ENCODE measurements at places on chromosomes 13 and 19.

DNA sequence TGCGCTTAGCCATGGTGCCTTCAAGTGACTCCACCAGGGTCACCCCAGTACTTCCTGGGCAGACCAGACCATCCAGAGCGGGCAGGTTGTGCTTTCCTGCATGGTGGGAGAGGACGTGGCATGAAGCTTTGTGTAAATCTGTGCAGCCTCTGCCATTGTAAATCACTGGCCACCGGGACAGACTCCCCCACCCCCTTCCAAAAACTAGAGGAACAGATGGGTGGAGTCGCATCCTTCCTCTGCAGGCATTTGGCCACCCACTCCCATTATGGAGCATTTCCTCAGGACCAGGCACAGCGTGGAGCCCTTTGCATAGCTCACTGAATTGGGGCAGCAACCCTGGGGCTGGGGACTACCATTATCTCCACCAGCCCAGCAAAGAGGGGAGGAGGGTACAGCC, 8.2 kb downstream of the BCKDHA start:
- H3K27me3 ChIP-seq: no peaks in the 10 kb centered on the region
- no peak overlapping the region for H3K4me3 ChIP-seq
- no peak overlapping the region for H3K27ac ChIP-seq

- no peak overlapping the region for H3K27ac ChIP-seq
- no peak for DNase-seq
- H3K4me1 ChIP-seq: no peaks in the 10 kb centered on the region
- H3K4me3 ChIP-seq: no peak overlapping the region
- H3K36me3 ChIP-seq: peaks cover 7% of the 10 kb centered on the region
Observed at GRCh38 chr13:95865080-95865615, 188.1 kb downstream of the UGGT2 start.

- no peak for DNase-seq
- H3K36me3 ChIP-seq: no peaks in the 10 kb centered on the region
- no peak overlapping the region for H3K27ac ChIP-seq
- H3K4me1 ChIP-seq: no peaks in the 10 kb centered on the region
Observed at GRCh38 chr13:36608474-36608873, 65.3 kb upstream of the SERTM1 start.

GRCh38 chr19:33641261-33641660, 19.5 kb downstream of the CHST8 start:
- H3K36me3 ChIP-seq: no peaks in the 10 kb centered on the region
- H3K27me3 ChIP-seq: no peaks in the 10 kb centered on the region
- no peaks in the 10 kb centered on the region for H3K4me1 ChIP-seq
- no peak overlapping the region for H3K27ac ChIP-seq

GRCh38 chr19:51386882-51387520, 773 bp downstream of the LIM2 start:
- no peaks in the 10 kb centered on the region for H3K4me1 ChIP-seq
- DNase-seq: no peak
- H3K27ac ChIP-seq: no peak overlapping the region
- H3K36me3 ChIP-seq: no peaks in the 10 kb centered on the region
- no peaks in the 10 kb centered on the region for H3K27me3 ChIP-seq

DNA sequence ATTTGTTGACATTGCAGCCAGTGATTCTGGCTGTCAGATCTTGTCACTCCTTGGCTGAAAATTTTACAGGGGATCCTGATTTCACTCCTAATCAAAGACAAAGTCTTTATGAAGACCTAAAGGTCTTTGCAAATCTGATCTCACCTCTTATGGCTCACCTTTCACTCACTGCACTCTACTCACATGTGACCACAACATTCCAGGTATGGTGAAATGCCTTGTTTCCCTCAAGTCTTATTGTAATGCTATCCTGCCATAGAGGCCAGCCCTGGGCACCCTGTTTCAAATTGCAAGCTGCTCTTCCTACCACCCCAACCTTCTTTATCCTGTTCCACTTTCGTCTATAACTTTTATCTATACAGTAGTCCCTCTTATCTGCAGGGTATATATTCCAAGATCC, 200.1 kb downstream of the NDFIP2 start:
- H3K4me3 ChIP-seq: no peak overlapping the region
- H3K27ac ChIP-seq: peak overlapping the region; percentile 3
- H3K36me3 ChIP-seq: no peaks in the 10 kb centered on the region
- peaks cover 19% of the 10 kb centered on the region for H3K4me1 ChIP-seq
- DNase-seq: no peak

DNA sequence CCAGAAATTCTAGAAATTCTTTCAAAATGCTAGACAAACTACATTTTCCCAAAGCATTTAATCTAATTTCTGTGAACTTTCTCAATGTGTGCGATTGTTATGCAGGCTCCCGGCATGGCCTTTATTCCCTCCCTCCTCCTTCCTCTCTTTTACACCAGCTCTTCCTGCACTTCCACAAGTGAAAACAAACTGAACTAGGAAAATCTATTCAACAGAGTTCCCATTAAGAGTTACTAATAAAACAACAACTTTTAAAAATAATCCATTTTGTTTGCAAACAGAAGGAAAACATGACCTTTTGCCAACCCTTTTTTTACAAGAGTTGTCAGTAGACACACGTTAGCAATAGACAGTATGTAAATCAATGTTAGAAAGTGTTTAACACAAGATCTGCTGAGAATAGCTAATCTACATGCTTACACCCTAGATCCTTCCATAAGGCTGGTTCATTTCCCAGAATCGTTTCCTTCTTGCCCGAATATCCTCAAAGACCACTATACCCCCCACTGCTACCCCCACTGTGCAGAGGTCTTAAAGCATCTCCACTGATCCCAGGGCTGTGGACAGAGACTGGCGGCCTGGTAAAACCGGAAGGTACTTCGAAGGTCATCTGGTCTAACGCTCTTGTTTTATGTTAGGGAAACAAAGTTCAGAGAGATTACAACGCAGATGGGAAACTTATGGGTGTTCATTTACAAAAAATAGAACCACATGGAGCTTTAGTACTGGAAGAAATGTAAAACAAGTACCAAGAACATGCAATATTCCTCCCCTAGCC, 98.0 kb downstream of the FOXO1 start:
- H3K4me1 ChIP-seq: peaks cover 7% of the 10 kb centered on the region
- no peak for DNase-seq
- peaks cover 21% of the 10 kb centered on the region for H3K36me3 ChIP-seq
- no peak overlapping the region for H3K27ac ChIP-seq
- no peak overlapping the region for H3K4me3 ChIP-seq
- no peaks in the 10 kb centered on the region for H3K27me3 ChIP-seq

DNA sequence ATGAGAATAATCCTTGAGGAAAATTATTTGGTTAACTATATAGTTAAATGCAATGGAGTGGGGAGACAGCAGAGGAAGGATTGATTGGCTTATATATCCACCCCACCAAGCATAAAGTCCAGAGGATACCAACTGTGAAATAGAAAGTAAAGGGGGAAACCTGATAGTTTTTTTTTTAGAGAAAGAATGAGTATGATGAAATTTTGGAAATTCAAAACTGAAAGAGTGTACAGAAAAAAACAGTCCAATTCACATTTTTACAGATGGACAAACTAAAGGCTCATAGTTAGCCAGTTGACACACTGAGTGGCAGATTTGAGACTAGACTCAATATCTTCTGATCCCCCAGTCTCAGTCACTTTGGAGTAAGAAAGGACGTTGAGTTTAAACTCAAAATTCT, 51.1 kb downstream of the FNDC3A start:
- H3K36me3 ChIP-seq: peaks cover 2% of the 10 kb centered on the region
- H3K27ac ChIP-seq: no peak overlapping the region
- H3K4me1 ChIP-seq: no peaks in the 10 kb centered on the region
- no peak for DNase-seq

GRCh38 chr13:44293908-44294735, 79.5 kb upstream of the SERP2 start:
- no peak overlapping the region for H3K27ac ChIP-seq
- no peaks in the 10 kb centered on the region for H3K4me1 ChIP-seq
- H3K36me3 ChIP-seq: no peaks in the 10 kb centered on the region
- H3K27me3 ChIP-seq: no peaks in the 10 kb centered on the region
- no peak overlapping the region for H3K4me3 ChIP-seq

GRCh38 chr13:32310134-32310706, 4.9 kb downstream of the ZAR1L start:
- H3K4me1 ChIP-seq: peaks cover 9% of the 10 kb centered on the region
- DNase-seq: peak; percentile 30
- H3K27me3 ChIP-seq: no peaks in the 10 kb centered on the region
- no peaks in the 10 kb centered on the region for H3K36me3 ChIP-seq

DNA sequence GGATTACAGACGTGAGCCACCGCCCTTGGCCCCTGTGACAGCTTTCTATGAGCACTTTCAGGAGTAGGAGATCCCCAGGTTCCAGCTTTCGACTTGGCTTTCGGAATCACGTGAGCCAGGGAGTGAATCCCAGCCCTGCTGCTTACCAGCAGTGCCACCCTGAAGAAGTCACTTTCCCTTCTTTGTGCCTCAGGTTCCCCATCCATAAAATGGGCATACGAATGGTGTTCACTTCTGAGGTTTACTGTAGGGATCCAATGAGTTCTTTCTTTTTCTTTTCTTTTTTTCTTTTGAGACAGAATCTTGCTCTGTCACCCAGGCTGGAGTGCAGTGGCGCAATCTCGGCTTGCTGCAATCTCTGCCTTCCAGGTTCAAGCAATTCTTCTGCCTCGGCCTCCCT, 4.3 kb upstream of the HOMER3 start:
- H3K4me3 ChIP-seq: no peak overlapping the region
- H3K27ac ChIP-seq: no peak overlapping the region

DNA sequence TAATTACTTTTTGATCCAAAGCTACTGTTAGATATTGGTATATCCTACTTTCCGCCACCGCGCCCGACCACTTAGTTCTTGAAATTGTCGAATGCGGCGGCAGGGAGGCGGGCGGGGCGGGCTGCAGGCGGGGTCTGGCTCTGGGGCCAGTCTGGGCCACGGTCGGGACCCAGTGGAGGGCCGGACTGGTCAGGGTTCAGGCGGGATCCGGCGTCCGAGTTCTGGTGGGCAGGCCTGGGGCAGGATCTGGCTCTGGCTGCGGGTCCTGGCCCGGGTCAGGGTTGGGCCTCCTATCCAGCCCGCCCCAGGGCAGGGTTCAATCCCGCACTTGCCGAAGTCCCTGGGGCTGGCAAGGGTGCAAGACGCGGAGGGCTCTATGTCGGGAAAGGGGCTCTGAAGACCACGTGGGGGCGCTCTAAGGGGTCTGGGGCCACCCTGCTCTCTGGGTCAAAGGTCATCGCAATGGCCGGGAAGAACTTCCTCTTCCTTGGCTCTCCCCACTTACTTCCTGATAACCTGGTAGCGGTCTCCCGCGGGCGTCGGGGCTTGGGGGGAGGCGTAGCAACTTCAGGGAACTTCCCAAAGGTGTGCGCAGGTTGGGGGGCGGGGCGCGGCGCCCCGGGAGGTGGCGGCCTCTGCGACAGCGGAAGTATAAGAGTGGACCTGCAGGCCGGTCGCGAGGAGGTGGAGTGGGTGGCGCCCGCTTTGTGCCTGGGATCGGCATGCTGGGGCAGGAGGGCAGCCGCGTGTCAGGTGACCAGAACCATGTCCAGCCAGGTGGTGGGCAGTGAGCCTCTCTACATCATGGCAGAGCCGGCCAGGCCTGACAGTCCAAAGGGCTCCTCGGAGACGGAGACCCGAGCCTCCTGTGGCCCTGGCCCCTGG, 83.4 kb downstream of the MRPL57 start:
- no peak overlapping the region for H3K4me3 ChIP-seq
- peaks cover 3% of the 10 kb centered on the region for H3K27me3 ChIP-seq
- no peak overlapping the region for H3K27ac ChIP-seq
- H3K36me3 ChIP-seq: no peaks in the 10 kb centered on the region
- no peak for DNase-seq

- no peaks in the 10 kb centered on the region for H3K27me3 ChIP-seq
- 0 out of 2 replicates have a peak, but pooled peaks cover 4% of the 10 kb centered on the region for H3K36me3 ChIP-seq
- H3K4me3 ChIP-seq: no peak overlapping the region
- peaks cover 9% of the 10 kb centered on the region for H3K4me1 ChIP-seq
Observed at GRCh38 chr13:21453387-21454081, 5.6 kb downstream of the ZDHHC20 start.

- H3K36me3 ChIP-seq: peaks cover 60% of the 10 kb centered on the region
- H3K4me3 ChIP-seq: no peak overlapping the region
- DNase-seq: no peak
- H3K27ac ChIP-seq: no peak overlapping the region
- H3K27me3 ChIP-seq: no peaks in the 10 kb centered on the region
Observed at GRCh38 chr19:52664461-52664860, 26.3 kb upstream of the ZNF83 start.

GRCh38 chr19:14383661-14384555, 2.7 kb downstream of the ADGRE5 start:
- no peaks in the 10 kb centered on the region for H3K36me3 ChIP-seq
- no peaks in the 10 kb centered on the region for H3K27me3 ChIP-seq
- peak; percentile 54 for DNase-seq
- H3K27ac ChIP-seq: peak overlapping the region; percentile 8
- no peak overlapping the region for H3K4me3 ChIP-seq

DNA sequence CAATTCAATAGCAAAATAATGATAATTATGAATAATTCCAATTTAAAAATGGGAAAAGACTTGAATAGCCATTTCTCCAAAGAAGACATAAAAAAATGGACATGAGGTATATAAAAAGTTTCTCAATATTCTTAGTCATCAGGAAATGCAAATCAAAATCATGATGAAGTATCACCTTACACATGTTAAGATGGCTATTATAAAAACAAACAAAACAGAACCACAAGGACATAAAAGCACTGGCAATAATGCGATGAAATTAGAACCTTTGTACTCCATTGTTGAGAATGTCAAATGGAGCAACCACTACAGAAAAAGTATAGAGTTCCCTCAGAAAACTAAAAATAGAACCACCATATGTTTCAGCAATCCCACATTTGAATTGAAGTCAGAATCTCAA, 1186.1 kb downstream of the SLITRK5 start:
- no peak overlapping the region for H3K27ac ChIP-seq
- no peak for DNase-seq
- H3K27me3 ChIP-seq: no peaks in the 10 kb centered on the region
- H3K36me3 ChIP-seq: no peaks in the 10 kb centered on the region

- H3K27ac ChIP-seq: no peak overlapping the region
- H3K27me3 ChIP-seq: no peaks in the 10 kb centered on the region
- H3K36me3 ChIP-seq: no peaks in the 10 kb centered on the region
- H3K4me3 ChIP-seq: no peak overlapping the region
Observed at GRCh38 chr19:42420055-42420544, 7.1 kb downstream of the LIPE start.

GRCh38 chr13:54183166-54183565, 1154.6 kb downstream of the OLFM4 start:
- no peaks in the 10 kb centered on the region for H3K4me1 ChIP-seq
- no peaks in the 10 kb centered on the region for H3K27me3 ChIP-seq
- no peak overlapping the region for H3K27ac ChIP-seq
- no peak overlapping the region for H3K4me3 ChIP-seq

DNA sequence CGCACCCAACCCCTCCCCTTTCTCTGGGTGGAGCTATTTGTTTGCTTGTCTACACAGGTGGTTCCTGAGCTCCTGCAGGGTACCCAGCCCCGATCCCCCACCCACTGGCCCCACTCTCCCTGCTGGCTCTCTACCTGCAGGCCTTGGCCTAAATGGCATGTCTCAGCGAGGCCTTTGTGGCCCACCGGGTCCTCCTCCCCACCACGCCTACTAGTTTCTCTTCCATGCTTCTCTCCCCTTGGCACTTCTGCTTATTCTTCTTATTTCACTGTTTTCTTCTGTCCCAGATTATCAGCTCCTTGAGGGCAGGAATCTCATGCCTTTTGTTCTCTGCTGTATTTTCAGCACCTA, 57.4 kb upstream of the ZNF536 start:
- H3K27ac ChIP-seq: no peak overlapping the region
- no peaks in the 10 kb centered on the region for H3K4me1 ChIP-seq
- H3K36me3 ChIP-seq: no peaks in the 10 kb centered on the region
